ENCODE measurements at places on chromosomes 6 and 20.

GRCh38 chr6:106448000-106448426 lies 87.5 kb downstream of the CRYBG1 start:
- peak; percentile 21 for DNase-seq

DNA sequence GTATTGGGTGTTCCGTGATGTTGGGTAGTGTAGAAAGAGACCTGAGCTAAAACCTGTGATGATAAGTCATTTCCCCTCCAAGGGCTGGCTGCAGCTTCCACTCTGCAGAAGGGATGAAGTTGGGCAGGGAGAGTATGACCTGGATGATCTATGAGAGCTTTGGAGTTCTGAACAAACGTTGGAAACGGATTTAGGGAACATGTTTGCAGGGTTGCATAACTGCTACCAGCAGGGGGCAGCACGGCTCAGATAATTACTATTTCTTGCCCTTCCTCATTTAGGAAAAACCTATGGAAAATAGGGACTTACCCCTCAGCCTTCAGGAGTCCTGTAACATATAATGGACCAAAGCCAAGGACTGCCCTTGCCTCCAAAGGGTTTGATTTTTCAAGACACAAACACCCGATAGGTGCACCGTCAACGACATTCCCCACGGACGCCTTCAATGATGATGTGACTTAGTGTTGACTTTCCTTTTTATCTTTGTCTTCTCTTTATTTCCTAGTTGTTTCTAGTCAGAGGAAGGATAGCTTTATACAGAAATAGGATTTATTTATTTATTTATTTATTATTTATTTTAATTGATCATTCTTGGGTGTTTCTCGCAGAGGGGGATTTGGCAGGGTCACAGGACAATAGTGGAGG lies 164.9 kb upstream of the SASH1 start:
- DNase-seq, result no peak

DNA sequence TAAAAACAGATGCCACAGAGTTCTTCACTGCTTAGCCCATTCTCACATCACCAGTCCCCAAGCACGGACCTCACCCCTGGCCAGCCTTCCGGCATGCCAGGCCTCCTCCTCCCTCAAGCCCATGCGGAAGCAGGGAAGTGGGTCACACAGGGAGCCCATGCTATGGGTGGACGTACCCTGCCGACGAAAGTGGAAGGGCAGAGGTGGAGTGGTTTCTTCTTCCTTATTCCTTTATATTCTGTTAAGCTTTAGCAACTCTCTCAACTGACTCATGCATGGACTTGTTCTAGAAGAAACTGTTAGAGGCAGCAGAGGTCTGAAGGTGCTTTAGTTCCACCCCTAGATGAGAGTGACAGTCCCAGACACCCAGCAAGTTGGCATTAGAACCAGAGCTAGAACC lies 118.6 kb downstream of the LY86 start:
- no peak for DNase-seq

DNA sequence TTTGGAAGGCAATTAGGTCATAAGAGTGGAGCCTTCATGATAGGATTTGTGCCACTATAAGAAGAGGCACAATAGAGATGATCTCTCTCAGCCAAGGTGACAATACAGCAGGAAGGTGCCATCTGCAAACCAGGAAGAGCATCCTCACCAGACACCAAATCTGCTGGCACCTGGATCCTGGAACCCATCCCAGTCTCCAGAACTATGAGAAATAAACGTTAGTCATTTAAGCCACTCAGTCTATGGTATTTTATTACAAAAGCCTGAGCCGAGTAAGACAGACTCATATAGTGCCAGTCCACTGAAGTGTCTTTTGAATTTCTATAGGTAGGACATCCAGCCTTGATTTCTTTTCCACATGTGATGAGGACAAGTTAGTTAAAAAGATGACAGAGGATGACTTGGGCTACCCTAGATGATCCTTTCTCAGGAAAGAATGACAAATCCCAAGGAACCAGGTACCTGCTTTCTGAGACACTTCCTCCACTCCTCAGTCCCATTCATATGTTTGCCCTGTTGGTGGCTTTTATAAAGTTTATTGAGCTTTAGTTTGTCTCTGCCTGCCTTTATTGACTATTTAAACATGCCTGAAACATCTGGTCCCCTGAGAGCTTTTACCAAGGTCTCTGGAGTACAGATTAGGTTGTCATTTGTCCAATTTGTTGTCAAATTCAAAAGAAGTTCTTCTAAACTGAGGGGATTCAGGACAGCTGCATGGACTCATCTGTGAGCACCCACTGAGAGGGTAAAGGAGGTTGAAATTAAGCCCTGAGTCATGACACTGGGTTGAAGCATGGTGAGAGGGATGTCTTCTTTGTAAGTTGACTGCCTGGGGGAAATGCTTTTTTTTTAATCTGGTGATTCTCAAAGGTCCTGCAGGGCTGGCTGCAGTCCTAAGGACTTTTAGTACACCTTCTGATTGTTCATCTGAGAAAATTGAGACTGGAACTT lies 165.0 kb upstream of the PLCB4 start:
- no peak for DNase-seq

DNA sequence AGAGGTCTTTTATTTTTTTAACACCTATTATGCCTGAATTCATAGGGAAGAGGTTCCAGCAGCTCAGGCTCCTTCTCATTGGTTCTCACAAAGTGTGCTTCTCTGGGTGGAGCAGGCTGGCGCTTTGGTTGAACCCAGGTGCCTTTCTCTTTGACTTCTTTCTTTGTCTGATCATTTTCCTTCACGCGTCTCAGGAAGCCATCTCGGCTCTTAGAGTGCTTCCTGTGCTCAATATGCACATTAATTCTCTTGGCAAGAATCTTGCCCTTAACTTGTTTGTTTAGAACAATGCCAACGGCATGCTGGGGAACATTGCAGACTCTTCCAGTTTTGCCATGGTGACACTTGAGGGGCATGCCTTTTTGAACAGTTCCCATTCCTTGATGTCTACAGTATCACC lies 44.2 kb upstream of the RNF24 start:
- DNase-seq, result no peak

DNA sequence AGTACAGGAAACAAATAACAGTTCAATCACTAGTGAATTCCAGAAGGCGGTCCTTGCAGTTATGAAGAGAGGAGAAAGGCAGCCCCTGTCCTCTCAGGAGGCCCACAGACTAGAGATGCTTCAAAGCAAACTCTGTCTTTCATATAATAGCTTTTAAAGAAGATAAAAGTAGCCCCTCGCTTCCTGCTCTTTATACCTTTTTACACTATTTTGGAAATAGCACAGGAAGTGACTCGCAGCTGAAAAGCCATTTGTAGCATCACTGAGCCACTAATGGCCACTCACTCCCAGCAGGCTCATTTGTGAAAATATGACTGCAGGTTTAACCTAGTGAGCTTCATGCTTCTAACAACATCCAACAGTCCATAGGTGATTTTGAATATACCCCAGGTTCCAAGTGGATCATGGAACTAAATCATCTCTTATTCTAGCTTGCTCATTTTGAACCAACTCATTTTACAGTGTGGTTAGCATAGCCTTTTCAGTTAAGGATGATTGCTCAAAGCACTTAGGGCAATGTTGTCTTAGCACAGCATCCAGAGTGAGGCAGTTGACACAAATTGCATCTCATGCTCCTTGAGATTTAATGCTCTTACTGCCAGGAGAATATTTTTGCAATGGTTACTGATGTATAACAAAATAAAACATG lies 136.0 kb upstream of the NRSN1 start:
- no peak for DNase-seq

- no peak for DNase-seq
Observed at GRCh38 chr6:43909474-43910148, 139.6 kb downstream of the VEGFA start.

GRCh38 chr6:160131636-160132296 lies 10.2 kb downstream of the SLC22A1 start:
- no peak for DNase-seq

DNA sequence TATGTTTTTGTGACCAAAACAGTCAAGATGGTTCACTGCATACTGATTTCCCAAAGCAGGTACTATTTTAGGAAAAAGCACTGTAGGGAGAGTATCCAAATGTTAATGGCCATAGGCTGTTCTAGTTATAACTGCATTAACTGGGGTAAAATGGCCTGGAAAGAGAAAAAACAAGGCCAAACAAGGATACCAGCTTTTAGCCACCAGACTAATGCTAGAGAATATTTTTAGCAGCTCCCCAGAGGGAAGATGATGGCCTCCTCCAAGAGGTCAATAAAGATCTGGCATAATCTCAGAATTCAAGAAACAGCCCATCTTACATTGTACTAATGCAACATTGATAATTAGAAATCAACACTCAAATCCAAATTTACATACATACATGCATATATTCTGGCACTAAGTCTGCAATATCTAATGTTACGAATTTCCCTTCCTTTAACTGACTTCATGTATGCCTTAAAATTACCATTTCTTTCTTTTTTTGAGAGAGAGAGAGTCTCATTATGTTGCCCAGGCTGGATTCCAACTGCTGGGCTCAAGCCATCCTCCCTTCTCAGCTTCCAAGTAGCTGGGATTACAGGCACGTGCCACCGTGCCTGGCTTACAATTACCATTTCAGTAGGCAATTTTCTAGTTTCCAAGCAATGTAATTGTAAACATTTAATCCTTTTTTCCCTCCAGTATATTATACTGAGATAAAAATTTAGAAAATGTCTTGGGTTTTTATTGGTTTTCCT lies 9.3 kb downstream of the COX7A2 start:
- DNase-seq, result no peak

DNA sequence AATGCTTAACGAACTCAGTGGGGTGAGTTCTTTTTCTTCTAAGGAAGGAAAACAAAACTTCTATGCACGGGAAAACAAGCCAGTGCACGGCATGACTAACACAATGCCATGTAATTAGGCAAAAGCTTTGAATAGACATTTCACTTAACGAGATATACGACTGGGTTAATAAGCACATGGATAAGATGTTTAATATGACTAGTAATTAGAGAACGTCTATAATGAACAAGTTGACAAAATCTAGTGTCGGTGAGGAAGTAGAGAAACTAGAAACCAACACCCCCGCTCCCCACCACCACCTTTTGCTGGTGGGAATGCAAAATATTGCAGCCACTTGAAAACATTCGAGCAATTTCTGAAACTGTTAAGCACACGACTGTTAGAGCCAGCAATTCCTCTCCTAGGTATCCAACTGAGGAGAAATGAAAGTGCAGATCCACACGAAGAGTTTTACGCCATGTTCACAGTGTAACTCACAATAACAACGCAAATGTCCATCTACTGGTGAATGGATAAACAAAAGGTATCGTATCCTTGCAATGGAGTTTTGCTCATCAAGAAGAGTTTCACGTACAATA lies 644.9 kb upstream of the AGPAT4 start:
- no peak for DNase-seq

- no peak for DNase-seq
Observed at GRCh38 chr20:5779071-5779900, 29.1 kb downstream of the SHLD1 start.

DNA sequence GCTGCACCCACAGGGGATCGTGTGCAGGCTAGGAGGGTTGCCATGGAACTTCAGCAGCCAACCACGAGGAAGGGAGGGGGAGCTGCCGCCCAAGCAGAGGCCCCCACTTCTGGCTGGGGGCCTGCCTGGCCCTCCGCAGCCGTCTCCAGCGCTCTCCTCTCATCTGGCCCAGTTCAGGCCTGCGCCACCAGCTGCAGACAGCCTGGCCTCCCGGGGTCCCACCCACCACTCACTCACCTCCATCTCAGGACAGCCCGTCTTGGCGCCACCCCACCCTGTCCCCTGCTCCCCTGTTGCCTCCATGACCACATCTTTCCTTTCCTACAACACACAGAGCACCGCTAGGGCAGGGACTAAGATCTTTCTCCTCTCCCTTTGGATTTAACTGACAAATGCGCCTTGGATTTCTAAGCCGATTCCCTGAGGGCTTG lies 98.7 kb downstream of the ANKRD60 start:
- no peak for DNase-seq

DNA sequence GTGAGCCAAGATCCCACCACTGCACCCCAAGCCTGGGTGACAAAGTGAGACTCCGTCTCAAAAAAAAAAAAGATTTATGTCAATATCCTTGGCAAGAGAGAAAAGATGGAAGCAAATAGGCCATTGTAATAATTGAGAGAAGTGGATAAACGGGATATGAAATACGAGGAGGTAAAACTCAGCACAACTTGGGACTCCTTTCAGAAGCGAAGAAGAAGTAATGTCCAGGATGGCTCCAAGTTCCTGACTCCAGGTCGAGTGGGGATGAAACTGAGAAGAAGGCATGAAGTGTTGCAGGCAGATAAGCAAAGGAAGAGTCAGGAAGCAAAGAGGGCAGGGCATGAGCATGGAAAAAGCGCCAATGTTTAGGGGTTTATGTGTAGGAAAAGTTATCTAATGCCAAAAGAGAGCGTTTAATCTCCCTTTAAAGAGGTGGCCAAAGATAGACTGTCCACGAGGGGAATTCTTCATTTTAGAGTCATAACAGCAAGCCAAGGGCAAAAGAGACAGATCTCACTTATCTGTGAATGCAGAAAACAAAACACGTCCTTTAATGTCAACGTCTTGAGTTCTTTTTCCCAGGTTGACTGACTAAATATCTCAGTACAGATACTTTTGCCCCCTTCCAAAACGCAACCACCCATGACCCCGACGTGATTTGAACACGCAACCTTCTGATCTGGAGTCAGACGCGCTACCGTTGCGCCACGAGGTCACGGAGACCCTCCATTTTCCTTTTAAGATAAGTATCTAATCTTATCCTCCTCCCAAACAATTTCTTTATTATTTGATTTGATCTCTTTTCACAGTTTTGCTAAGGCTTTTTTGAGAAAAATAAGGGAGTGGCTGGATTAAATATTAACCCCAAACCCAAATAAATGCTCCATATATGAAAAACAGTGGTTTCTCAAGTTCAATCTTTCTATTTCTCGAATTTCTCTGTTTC lies 46.3 kb upstream of the BTN3A2 start:
- no peak for DNase-seq

- DNase-seq, result no peak
Observed at GRCh38 chr20:17790296-17790695, 90.5 kb downstream of the BANF2 start.

DNA sequence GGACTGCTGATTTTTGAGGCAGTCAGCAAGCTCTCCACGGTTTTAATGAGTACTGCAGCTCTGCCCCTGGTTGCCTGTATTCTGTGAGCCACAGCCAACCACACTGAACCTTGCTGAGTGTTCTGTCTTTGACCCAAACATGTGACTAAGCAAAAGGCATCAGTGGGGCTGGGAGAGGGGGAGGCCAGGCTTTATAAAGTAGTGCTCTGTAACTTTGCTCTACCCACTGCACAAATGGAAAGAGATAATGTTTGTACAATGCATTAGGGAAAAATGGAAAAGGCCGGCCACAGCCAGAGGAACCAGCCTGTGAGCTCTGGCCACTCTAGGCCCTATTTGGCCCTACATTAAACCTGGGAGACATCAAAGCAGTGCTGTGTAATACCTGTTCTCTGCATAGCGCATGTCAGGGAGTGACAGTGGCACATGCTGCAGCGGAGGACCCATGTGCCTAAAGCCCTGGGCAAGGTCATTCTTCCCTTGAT lies 22.0 kb downstream of the KLHL31 start:
- no peak for DNase-seq

- DNase-seq, result no peak
Observed at GRCh38 chr20:33070111-33071053, 9.1 kb upstream of the BPIFB4 start.

All from activated naive CD8-positive, alpha-beta T cell treated with anti-CD3 and anti-CD28 coated beads for 36 hours (primary cell).